ENCODE measurements at places on chromosomes 7 and 10.

- DNase-seq = no peak
Measured at GRCh38 chr10:50419091-50419490, 167.8 kb upstream of the ASAH2 start.

DNA sequence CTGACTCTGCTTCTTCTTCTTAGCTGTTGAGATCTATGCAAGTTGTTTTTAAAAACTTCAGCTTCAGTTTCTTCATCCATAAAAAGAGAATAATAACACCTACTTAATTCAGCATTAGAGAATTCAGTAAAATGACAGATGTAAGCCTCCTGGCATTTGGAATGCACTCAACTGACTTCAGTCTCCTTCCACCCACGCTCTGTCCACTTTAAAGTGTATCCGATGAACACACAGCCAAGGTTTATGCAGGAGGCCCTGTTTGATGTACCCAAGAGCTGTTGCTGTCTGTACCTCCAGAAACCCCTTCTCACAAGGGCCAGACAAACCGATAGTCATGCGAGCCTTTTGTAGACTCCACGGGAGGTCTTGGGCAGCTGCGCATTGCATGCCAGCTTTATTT lies 27.1 kb upstream of the SLC35B4 start:
- DNase-seq = no peak

- DNase-seq = no peak
Measured at GRCh38 chr10:89692416-89692815, 9.0 kb upstream of the KIF20B start.

GRCh38 chr7:99002148-99002826 lies 124.0 kb downstream of the TRRAP start:
- no peak for DNase-seq

- no peak for DNase-seq
Measured at GRCh38 chr10:86085136-86085535, 281.5 kb downstream of the GRID1 start.

GRCh38 chr10:59705931-59706330 lies 3.7 kb downstream of the SLC16A9 start:
- no peak for DNase-seq

- DNase-seq = no peak
Measured at GRCh38 chr7:151652111-151652510, 132.4 kb upstream of the RHEB start.

- no peak for DNase-seq
Measured at GRCh38 chr7:27420702-27421101, 178.1 kb downstream of the EVX1 start.

GRCh38 chr10:60144099-60144498 lies 237.7 kb upstream of the CCDC6 start:
- no peak for DNase-seq

DNA sequence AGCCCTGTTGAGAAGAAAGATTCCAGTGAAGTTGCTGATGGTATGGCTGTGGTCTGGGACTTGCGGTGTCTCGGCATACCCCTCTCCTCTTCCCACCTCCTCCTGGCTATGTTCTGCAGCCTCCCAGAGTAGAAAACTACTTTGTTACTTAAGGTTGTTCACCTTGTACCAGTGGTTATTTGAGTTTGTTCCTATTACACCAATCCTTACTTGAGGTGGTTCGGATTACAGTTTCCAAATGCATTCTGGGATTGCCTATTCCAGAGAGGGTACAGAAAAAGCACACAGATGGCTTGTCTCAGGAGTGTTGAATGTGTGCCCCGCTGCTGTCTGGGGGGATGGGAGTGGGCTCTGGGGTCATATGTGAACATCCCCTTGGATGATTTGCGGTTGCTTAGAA lies 6.8 kb upstream of the ZNF783 start:
- no peak for DNase-seq

DNA sequence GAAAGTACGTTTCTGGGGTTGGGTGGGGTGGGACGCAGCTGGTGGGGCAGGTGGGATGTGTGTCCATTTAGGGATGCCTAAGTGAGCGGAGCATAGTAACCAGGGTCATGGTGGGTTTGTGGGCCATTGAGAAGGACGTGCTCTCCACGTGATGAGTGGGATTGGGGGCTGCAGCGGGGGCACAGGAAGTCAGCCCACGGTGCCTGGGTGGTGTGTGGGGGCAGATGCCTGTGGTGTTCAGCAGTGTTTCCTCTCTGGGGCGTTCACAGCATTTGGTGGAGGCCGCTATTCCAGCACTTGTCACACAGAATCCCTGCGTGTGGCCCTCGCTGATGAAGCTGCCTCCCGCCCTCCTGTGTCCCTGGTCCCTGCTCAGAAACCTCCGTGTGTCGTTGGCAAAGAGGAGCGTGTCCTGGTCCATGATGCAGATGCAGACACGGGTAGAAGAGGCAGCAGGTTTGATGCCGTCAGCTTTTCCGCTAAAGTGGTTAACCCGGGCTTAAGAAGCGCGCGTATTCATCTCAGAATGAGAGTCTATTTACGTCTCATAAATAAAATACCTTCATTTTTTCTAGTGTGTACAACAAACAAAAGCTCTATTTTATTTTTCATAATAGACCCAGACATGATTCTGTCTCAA lies 274.2 kb downstream of the ADARB2 start:
- no peak for DNase-seq

GRCh38 chr7:33191340-33191739 lies 62.0 kb downstream of the BBS9 start:
- peak; percentile 25 for DNase-seq

DNA sequence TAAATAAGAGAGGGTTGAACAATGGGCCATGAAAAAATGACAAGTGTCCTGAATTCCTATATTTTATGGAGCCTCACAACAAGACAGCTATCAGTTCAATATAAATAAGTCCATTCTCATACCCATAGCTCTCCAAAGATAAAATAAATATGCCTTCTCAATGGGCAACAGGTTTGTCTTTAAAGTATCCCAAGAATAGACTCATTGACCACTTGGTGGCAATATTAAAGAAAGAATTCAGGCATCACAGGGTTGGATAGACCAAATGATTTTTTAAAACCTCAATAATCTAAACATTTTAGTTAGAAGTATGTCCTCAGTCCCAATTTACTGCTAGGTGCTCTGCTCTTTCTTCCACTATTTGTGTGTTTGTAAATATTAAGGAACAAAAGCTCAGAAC lies 165.1 kb upstream of the WNT16 start:
- no peak for DNase-seq

DNA sequence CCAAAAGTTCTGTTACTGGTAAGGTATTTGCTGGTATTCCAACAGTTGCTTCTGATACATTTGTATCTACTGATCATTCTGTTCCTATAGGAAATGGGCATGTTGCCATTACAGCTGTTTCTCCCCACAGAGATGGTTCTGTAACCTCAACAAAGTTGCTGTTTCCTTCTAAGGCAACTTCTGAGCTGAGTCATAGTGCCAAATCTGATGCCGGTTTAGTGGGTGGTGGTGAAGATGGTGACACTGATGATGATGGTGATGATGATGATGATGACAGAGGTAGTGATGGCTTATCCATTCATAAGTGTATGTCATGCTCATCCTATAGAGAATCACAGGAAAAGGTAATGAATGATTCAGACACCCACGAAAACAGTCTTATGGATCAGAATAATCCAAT lies 131.0 kb downstream of the AASS start:
- peak; percentile 43 for DNase-seq

Data from hematopoietic multipotent progenitor cell (in vitro differentiated cells).